ENCODE measurements at places on chromosomes 3 and 15.

DNA sequence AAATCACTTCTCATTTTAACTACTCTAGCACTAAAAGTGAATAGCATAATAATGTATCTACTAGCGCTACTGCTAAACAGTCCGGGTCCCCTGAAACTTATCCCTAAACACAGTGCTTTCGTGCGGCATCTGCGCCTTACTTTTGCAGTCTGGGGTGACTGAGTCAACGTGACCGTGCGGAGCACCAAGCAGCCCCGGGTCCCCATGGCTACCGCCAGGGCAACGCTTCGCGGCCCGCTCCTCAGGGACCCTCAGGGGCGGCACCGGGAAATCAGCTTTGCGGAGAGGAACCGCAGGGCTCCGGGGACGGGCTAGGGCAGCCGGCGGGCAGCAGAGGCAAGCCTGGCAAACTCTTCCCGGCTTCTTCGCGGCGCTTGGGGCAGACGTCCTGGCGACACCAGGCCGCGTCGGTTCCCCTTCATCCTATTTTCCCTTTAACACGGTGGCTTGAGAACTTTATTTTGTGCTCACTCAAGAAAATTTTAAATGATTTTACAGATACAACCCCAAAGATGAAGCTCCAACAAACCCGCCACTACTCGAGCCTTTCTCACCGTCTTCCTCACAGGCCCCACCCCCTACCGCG, 757 bp upstream of the DIPK2A start:
- DNase-seq: peak; percentile 71

- DNase-seq: no peak
These were observed 31.1 kb downstream of the SLC28A1 start for GRCh38 chr15:84915606-84915958.

GRCh38 chr15:41971089-41971894, 1.1 kb downstream of the EHD4 start:
- peak; percentile 86 for DNase-seq

- DNase-seq: no peak
These were observed 272.1 kb downstream of the BBX start for GRCh38 chr3:107794664-107795443.
